ENCODE measurements at places on chromosomes 5 and 9.

DNA sequence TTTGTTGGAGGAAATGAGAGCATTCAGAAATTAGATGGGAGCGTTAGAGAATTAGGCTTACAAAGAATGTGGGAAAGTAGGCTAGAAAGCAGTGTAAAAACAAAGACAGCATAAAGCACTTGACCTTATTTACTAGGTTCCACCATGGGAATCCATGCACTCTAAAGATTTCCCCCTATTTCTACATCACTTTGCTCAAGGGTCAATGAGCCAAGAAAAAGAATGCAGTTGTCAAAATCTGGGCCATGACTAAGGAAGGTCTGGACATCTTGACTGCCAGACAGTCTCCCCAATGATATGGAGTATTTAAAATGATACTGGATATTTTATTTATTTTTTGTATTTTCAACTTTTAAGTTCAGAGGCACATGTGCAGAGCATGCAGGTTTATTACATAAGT, 3.4 kb downstream of the TLR4 start:
- DNase-seq: no peak

GRCh38 chr9:136254381-136255165, 9.0 kb upstream of the QSOX2 start:
- DNase-seq: no peak

- DNase-seq: peak; percentile 70
Measured at GRCh38 chr5:11588803-11589202, 315.4 kb downstream of the CTNND2 start.

GRCh38 chr9:98009936-98010335, 26.8 kb downstream of the ANP32B start:
- no peak for DNase-seq

GRCh38 chr9:130034570-130034969, 8.4 kb downstream of the FNBP1 start:
- DNase-seq: no peak

GRCh38 chr5:32378966-32379365, 65.6 kb downstream of the ZFR start:
- DNase-seq: no peak

DNA sequence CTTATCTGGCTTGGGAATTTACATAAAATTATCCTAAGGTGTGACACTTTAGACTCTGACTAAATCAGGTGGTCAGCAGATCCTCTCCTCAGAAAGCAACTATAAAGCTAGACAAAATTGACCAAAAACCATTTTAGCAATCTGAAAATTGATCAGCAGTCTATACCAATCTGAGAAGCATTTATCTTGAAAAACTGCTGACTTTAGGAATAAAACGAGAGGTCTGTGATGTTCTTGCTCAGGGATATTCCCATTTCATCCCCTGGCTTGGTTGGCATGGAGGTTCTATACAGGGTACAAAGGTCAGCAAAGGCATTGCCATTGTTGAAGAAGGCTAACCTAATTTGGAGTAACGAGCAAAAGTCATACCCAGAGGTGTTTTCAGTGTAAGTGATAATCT, 11.7 kb downstream of the SPINK5 start:
- DNase-seq: no peak

DNA sequence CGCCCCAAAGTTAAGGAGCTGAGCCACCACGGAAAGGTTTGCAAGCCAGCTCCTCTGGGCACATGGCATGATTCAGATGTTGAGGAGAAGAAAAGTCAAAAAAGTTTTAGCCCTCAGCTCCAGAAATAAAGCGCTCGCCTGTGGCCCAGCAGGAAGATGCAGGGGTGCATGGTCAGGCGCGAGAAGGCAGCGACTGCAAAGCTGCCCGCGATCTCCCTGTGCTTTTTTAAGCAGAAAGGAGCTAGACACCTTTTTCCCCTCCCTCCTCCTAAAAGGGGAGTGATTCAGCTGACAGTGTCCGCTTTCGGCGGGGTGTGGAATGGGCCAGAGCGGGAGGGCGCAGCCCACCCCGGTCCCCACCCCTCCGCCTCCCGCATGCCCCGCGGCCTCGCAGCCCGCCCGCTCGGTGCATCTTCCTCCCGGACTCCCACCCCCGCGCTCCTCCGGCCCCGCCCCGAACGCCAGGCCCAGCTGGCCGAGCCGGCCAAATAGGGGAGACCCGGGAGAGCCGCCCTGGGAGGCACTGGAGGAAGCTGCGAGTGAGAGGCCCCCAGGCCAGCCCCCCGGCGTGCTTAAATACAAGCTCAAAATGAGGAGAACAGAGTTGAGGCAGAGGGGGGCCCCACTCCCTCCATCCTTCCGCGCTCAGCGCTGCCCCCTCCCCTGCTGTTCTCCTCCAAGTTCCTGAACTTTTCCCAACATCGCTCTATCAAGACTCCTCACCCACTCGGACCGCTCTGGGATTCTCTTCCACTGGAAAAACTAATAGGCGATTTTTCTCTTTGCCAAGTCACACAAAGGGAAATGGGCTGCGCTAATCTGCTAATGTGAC, at the start of gene ADAMTS12:
ADAMTS12 (minus strand) TSS at position 203 of the 832 bp plus-strand sequence; CDS start at position 69, 134 bp downstream.
- DNase-seq: peak; percentile 84

DNA sequence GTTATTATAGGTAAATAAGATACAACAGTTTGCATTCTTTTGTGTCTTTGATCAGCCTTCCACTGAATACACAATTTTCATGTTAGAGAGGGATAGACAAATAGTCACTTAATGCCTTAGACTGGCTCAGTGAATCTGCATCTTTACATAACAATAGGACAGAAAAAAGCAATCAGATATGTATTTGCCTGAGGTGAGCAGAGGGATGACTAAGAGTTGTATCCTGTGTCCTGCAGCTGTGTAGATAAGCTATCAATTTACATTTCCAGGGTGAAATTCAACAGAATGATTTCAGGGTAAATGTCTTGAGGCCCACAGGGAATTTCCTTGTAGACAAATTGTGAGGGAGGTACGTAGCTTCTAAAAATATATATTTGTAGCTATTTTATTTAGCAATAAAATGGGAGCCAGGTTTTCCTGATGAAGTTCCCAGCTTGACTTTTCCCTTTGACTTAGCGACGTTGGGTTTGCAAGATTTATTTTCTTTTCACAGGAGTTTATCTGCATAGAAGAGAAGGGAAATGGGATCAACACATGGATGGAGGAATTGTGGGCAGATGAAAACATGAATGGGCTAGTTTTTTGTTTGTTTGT, 586.1 kb upstream of the CDH6 start:
- DNase-seq: no peak

DNA sequence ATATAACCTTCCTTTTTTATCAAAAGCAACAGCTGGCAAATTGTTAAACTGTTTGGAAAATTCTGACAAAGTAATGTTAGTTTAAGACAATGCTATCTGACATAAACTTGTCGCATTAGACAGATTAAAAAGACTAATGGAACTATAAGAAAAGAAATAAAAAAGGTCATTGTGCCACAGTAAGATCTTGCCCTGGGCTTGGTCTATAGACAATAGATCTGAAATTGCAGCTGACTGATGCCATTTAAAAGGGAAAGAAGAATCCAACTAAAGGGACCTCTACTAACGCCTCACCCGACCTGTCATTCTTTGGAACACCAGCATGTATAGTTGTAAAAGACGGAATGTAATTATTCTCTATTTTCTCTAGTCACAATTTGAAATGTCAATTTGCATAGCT, 644.4 kb upstream of the GRAMD2B start:
- DNase-seq: no peak

GRCh38 chr5:53045263-53045662, 56.1 kb downstream of the ITGA2 start:
- no peak for DNase-seq

- DNase-seq: no peak
Measured at GRCh38 chr5:75885321-75885720, 168.1 kb upstream of the POC5 start.

DNA sequence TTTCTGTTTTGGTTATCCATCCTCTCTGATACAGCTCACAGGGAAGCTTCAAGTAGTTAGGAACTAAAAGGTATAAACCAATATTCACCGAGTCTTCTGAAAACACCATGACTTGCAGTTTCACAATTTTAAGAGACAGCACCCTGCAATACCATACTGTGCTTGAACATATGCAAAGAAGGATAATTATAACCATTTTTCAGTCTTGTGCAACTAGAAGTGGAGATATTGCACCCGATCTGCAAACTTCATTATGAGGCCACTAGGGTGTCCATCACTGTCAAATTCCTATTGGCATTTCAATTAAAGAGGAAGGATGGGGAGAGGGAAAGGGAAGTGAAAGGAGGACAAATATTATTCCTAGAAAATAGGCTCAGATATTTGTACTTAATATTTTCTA, 32.4 kb upstream of the CEP120 start:
- DNase-seq: no peak

DNA sequence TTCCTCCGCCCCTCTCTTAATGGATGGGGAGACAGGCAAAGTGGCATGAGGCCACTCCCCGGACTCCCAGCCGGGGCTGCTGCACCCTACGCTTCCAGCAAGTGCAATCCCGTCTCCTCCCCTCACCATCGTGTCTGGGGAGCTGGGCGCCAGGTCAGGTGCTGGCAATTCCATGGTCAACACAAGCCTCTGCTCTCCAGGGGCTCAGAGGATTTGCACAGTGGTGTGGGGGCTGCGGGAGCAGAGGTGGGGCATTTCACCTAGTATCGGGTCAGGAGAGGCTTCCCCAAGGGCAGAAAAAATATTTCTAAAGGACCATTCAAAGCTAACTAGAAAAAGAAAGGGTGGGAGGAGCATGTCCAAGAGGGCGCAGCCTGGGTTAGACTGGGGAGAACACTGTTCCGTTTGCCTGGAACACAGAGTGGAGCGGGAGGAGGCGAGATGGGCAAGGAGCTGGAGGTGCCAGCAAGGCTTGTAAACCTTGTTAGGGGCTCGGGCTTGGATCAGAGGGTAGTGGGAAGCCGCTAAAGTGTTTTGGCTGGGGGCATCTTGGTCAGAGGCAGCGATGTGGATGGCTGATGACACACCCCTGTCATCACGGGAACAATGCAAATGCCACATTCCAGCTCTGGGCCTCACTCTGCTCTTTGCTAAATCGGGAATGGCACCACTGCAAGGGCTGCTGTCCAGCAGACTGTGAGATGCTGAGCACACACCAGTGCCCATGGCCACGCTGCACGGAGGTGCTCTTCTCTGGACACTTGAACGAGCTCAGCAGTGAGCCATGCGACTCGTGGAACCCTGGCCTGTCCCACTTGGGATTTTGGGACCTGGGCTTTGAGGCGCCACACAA, 191.7 kb downstream of the CDK5RAP2 start:
- DNase-seq: no peak

GRCh38 chr5:112958093-112959088, 18.2 kb upstream of the DCP2 start:
- DNase-seq: no peak

DNA sequence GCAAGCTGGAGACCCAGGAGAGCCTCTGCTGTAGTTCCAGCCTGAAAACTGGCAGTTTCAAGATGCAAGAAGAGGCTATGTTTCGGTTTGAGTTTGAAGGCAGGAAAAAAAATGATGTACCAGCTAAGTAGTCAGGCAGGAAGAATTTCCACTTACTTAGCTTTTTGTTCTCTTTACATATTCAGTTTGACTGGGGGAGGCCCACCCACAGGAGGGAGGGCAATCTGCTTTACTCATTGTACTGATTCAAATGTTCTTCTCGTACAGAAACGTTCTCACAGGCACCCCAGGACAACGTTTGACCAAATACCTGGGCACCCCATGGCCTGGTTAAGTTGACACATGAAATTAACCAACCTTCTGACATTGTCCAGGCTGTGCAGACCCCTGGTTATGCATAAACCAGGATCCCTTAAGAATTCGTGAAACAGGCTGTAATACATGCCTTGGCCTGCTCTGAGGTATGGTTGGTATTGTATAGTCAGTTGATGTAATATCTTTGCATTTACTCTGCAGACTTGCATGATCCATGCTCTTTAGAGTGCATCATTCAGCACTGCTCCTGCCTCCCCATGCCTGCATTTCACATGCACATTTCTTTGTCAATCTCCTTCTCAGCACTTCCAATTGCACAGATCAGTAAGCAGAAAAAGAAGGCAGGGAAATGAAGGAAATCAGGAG, 687.1 kb downstream of the TAF11L14 start:
- no peak for DNase-seq

DNA sequence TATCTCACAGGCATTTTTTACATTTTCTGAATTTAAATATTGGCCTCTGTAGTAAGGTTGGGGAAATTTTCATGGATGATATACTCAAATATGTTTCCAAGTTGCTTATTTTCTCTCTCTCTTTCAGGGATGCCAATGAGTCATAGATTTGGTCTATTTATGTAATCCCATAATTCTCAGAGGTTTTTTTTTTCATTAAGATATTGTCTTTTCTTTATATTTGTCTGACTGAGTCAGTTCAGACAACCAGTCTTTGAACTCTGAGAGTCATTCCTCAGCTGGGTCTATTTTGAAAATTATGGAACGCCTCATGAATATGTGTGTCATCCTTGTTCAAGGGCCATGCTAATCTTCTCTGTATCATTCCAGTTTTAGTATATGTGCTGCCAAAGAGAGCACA, 223.2 kb downstream of the PCSK1 start:
- DNase-seq: no peak

DNA sequence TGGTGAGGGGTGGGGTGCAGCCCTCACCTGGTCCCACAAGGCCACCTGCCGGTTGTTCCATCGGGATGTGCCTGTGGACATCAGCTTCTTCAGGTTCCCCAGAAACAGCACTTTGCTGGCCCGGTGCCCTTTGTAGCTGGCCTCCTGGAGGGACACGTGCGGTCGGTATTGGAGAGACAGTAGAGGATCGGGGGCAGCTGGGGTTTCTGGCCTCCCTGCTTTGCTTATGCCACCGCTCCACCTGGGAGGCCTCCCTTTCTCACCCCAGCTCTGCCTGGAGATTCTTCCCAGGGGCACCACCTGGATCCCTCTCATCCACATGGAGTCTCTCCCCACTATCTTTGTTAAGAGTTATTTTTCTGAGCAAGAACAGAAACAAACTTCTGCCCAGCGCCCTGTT, 13.1 kb upstream of the TRIM14 start:
- no peak for DNase-seq

GRCh38 chr5:40416098-40416497, 263.6 kb upstream of the PTGER4 start:
- DNase-seq: no peak

DNA sequence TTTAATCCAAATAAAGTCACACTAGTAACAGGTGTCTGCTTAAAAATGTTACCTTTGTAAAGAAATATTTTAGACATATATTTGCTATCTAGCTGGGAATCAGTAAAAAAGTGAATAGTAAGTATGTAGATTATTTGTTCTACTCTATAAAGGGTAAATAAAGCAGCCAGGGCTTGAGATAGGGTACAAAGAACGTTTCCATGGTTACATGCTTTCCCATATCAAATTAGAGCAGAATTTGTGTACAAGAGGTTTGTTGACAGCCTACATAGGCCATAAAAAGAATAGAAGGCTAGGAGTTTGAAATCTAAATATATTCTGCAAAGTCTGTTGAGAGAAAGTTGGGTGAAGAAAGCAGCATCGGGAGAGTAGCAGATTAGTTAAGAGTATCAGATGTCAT, 160.9 kb upstream of the POU5F2 start:
- DNase-seq: no peak

- DNase-seq: no peak
Measured at GRCh38 chr9:75939536-75940111, 49.2 kb downstream of the PCSK5 start.

- peak; percentile 90 for DNase-seq
Measured at GRCh38 chr9:131289301-131290035, at the start of gene PLPP7. Gene PLPP7 (plus strand): TSS chr9:131289723. CDS start chr9:131289998, 275 bp downstream.

- no peak for DNase-seq
Measured at GRCh38 chr5:126976520-126977172, 53.7 kb downstream of the MARCHF3 start.

GRCh38 chr5:176352116-176352878, 9.3 kb downstream of the KIAA1191 start:
- no peak for DNase-seq

- DNase-seq: no peak
Measured at GRCh38 chr9:99137225-99137624, 32.3 kb downstream of the TGFBR1 start.
